ENCODE measurements at places on chromosomes 4 and X. TPM values are rescaled to one million over a fixed set of nuclear protein-coding genes. Genes with fewer than 3 reads are reported as not detected.

The PASD1 gene
- total RNA-seq: not detected

The TCEAL5 gene
- not detected for total RNA-seq

The ERAS gene
- total RNA-seq: not detected

The MORC4 gene
- 40.2 TPM for total RNA-seq

The FRMPD3 gene
- 0.17 TPM for total RNA-seq

The KLHL4 gene
- total RNA-seq: 2.8 TPM

The ADH7 gene
- total RNA-seq: not detected

The FAM114A1 gene
- 24.2 TPM for total RNA-seq

The HELT gene
- not detected for total RNA-seq

The TLR6 gene
- 5.1 TPM for total RNA-seq

The BDH2 gene
- 7.8 TPM for total RNA-seq

The ANAPC10 gene
- total RNA-seq: 11.2 TPM

The XIAP gene
- total RNA-seq: 42.3 TPM

The CD38 gene
- 7.9 TPM for total RNA-seq

The FMR1NB gene
- not detected for total RNA-seq

Measured in A549 treated with CpdA at 1 μM for 4 hours (cell line).